ENCODE measurements at places on chromosomes 5 and 9. TPM values are rescaled to one million over a fixed set of nuclear protein-coding genes. Genes with fewer than 3 reads are reported as not detected.

RANBP17 gene
- total RNA-seq, result 18.2 TPM

TRIM36 gene
- 1.4 TPM for total RNA-seq

MTAP gene
- 88.5 TPM for total RNA-seq

CDC23 gene
- total RNA-seq, result 24.6 TPM

CCNO gene
- total RNA-seq, result not detected

TRAF1 gene
- 2.1 TPM for total RNA-seq

SPINK4 gene
- total RNA-seq, result not detected

SARDH gene
- total RNA-seq, result 18.4 TPM

PTGES gene
- 162 TPM for total RNA-seq

TSSK1B gene
- 0.30 TPM for total RNA-seq

UBQLN1 gene
- 172 TPM for total RNA-seq

NIPAL4 gene
- 0.14 TPM for total RNA-seq

ZNF483 gene
- total RNA-seq, result 1.2 TPM

ADAMTS6 gene
- total RNA-seq, result 86.5 TPM

MLANA gene
- total RNA-seq, result 0.05 TPM

TOPORS gene
- total RNA-seq, result 33.9 TPM

ADRA1B gene
- under 0.01 TPM for total RNA-seq

FYB1 gene
- total RNA-seq, result not detected

MSX2 gene
- 1.5 TPM for total RNA-seq

FRMD3 gene
- total RNA-seq, result 0.32 TPM

SEMA6A gene
- 0.05 TPM for total RNA-seq

ROPN1L gene
- 0.14 TPM for total RNA-seq

CA9 gene
- 8.1 TPM for total RNA-seq

PCDHA1 gene
- total RNA-seq, result 0.09 TPM

NOL6 gene
- 56.2 TPM for total RNA-seq

PCDHA9 gene
- total RNA-seq, result under 0.01 TPM

ABLIM3 gene
- 4.2 TPM for total RNA-seq

SLIT3 gene
- 29.4 TPM for total RNA-seq

SPINK13 gene
- total RNA-seq, result not detected
